ENCODE measurements at places on chromosomes 2 and 18. TPM values are rescaled to one million over a fixed set of nuclear protein-coding genes. Genes with fewer than 3 reads are reported as not detected.

CROCC2 gene
- not detected for total RNA-seq

CREG2 gene
- not detected for total RNA-seq

TMEM247 gene
- total RNA-seq = not detected

- no peak for DNase-seq
These were observed 13.3 kb upstream of the MPV17 start for GRCh38 chr2:27336173-27336572.

- no peak for DNase-seq
These were observed 83.8 kb upstream of the SNTG2 start for GRCh38 chr2:866887-867286.

DNA sequence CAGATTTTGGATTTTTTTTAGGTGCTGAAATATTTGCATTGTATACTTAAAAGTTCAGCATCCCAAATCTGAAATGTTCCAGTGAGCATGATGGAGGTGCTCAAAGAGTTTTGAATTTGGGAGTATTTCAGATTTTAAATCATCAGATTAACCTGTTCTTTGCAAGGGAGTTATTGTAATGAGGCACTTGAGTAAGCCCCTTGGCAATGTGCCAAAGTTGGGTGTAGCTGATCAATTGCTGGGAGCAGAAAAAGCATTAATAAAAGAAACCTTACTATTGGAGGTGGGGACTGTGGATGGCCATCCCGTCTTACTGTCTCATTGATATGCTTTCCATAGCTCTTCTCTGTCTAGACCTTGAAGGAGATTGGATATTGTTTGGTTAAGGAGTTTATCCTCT, 28.3 kb downstream of the MALT1 start:
- no peak for DNase-seq

DNA sequence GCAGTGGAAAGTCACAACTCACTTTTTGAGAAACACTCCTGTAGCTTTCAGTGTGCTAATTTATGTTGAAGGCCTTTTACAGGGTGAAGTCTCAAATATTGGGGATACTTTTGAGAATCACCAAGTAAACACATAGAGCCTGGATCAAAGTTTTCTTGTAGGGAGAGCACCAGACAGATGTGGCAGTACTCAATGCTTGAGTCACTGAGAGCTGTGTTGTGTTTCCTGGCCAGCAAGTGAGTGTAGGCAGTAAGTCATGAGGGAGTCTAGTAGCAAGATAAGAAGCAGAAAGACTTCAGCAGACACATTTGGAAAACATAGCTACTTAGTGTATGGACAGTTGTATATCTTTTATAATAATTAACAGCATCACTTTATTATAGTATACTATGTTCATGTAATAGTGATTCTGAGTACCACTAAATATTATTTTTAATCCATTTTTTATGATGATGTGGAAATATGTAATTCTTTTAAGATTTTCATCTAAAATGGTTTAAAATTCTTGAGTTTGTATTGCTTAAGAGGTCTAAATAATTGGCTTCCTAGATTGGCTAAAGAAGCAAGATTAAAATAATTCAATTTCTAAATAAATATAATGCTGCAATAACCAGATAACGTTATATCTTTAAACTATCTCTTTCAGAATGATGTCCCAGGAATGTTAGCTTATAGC, 12.8 kb downstream of the PSMD1 start:
- DNase-seq = no peak
